ENCODE measurements at places on chromosomes 1 and 21.

DNA sequence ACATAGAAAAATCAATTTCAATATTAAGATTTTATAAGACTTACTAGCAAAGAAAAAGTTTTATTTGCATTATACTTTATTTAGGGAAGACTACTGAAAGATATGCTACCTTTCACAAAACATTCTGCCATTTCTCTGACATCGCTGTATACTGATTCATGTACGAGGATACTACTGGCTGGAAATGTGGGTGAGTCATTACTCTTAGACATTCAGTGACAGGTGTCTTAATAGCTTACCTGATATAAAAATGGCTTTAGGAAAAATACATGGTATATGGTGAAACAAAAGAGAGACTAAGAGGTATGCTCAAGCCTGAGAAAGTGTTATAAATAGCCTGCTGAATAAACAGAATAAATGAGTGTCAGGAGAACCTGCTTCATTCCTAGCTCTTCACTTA lies 73.0 kb upstream of the EXO1 start:
- DNase-seq = no peak

- no peak for DNase-seq
Observed at GRCh38 chr21:38520511-38520910, 22.2 kb upstream of the ERG start.

DNA sequence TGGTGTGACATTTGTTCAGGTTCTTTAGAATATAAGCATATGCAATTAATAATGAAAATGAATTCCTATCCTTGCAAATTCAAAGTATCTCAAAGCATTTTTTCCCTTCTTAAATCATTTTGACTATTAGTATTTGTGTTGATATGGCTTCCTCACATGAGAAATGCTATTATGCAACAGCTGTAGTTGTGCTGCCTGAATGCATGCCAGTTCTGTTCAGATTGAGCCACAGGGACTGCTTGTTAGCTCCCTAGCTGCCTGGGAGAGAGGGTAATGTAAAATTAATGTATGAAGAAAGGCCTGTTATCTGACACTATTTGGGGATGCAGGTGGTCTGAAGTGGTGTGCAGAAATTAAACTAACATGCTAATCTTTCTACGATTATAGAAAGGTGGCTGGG lies 45.5 kb downstream of the CACHD1 start:
- no peak for DNase-seq

GRCh38 chr1:206049919-206050600 lies 2.9 kb upstream of the RHEX start:
- no peak for DNase-seq

GRCh38 chr1:94247138-94248094 lies 10.0 kb upstream of the ARHGAP29 start:
- peak; percentile 92 for DNase-seq

GRCh38 chr1:198411240-198411639 lies 129.2 kb downstream of the ATP6V1G3 start:
- no peak for DNase-seq

GRCh38 chr1:183048087-183049085 lies 25.2 kb downstream of the LAMC1 start:
- DNase-seq = no peak

DNA sequence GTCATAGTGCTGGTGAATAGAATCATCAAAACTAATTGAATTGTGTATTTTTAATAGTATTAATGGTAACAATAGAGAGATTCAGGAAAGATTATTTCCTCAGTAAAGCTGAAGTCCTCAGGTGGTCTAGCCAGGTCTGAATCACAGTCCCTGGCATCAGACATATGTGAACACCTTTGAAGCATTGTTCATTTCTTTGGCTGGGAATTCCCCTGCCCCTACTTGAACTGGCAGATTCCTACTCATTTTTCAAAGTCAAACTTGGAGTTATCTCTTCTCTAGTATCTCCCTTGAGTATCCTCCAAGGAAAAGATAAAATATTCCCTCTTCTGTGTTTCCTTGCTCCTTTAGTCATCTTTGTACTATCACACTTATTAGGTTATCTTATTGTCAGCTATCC lies 759.8 kb downstream of the ADGRL2 start:
- no peak for DNase-seq

GRCh38 chr21:23968722-23969647 lies 1638.3 kb downstream of the MRPL39 start:
- DNase-seq = peak; percentile 54

- DNase-seq = no peak
Observed at GRCh38 chr1:96472471-96472870, 249.1 kb upstream of the PTBP2 start.

GRCh38 chr1:215744419-215744818 lies 177.3 kb downstream of the KCTD3 start:
- DNase-seq = no peak

- DNase-seq = no peak
Observed at GRCh38 chr1:224387302-224387912, 30.7 kb downstream of the CNIH4 start.

DNA sequence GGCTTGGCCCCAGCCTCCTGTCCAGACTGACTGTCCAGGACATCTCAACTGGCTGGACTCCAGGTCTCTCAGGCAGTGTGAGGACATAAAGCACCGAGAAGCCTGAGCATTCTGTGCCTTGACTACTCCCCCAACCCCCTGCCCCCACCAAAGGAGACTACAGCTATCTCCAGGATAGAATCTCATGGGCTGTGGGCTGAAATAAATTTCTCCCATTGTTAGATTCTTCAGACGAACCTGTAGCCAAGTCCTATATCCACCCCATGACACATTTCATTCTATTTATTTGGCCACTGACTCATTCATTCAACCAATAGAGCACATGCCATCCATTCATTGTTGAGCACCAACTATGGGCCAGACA lies 11.4 kb downstream of the VWA5B1 start:
- DNase-seq = no peak

Measured in ecto neural progenitor cell (in vitro differentiated cells).